ENCODE measurements at places on chromosomes 13 and 19.
A peak's percentile ranks its signal among the peaks of the same experiment; 100 is the strongest.

DNA sequence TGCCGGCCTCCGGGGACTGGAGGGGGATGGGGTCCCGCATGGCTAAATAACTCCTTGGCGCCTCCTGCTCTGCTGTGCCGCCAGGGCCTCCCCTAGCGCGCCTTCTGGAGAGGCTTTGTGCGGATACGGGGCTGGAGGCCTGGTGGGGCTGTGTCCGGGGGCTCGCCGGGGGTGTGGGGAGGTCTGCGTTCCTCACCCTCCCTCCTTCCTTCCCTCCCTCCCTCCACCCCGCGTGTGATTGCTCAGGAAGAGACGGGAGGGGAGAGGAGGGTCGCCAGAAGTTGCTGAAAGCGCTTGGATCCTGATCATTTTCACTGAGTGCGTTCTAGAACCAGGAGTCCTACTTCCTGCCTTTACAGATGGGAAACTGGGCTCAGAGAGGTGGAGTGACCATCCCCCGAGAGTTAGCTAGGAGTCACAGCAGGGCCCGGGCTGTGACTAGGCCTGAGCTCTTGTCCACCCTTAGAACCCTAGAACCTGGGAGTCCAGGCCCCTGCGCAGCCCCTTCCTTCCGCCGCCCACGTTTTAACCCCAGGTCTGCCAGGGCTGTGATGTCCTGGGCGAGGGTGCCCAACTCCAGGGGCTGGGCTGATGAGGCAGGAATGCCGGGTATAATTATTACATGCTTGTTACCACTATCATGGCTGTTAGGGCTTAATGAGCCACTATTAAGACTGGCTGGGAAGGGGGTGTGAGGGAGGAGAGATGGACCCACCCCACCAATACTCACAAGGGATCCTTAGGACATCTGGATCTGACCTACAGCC is 782 bp upstream of the JUND start:
- DNase-seq = no peak

- no peak for DNase-seq
These were observed 187.5 kb upstream of the GPC6 start for GRCh38 chr13:93039131-93039530.

GRCh38 chr13:93552596-93552995 is 326.0 kb downstream of the GPC6 start:
- no peak for DNase-seq

GRCh38 chr13:93309886-93310523 is 83.4 kb downstream of the GPC6 start:
- no peak for DNase-seq

DNA sequence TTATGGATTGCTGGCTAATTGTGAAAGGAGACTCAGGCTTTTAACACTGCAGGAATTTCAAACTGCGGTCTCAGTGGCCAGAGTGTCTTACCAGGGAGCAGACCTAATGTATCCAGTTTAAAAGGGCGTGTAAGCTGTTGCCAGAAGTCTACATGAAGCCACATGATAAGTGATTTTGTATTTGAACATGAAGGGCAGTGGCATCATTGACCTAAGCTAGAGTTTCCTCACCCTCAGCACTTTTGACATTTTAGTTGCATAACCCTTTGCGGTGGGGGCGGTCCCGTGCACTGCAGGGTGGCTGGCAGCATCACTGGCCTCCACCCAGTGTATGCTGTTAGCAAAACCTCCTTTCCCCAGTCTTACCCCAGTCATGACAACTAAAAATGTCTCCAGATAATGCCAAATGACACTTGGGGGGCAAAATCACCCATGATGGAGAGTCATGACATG is 23.7 kb upstream of the GPR18 start:
- DNase-seq = peak; percentile 33

DNA sequence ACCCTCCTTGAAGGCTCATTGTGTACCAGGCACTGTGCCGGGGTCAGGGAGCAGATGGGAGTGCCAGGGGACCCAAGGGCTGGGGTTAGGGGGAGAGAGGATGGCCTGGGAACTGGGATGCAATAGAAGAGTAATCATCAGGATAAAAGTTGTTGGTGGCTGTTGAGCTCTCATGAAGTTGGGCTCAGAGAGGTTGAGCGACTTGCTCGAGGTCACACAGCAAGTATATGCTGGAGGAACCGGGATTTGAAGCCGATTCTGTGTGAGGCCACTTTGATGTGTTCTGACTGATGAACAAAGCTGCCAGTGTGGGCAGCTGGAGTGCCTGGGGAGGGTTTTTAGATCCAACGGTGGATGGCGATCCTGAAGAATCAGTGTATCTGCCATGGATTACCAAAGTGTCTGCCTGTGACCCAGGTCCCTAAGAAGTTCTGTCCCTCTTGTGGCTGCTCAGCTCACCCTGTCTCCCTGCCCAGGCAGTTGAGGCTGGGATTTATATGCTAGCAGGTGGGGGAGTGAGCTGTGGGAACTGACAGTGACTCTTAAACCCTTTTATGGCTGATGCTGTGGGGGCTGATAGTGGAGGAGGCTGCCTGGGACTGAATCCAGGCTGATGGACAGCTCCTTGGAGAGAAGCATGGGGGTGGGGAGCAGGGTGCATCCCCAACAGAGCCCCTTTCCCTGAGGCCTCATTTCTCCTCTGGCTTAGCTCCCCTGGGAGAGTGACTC is 8.3 kb downstream of the ARHGEF18 start:
- no peak for DNase-seq

GRCh38 chr19:13153569-13154240 is 3.5 kb downstream of the IER2 start:
- no peak for DNase-seq

DNA sequence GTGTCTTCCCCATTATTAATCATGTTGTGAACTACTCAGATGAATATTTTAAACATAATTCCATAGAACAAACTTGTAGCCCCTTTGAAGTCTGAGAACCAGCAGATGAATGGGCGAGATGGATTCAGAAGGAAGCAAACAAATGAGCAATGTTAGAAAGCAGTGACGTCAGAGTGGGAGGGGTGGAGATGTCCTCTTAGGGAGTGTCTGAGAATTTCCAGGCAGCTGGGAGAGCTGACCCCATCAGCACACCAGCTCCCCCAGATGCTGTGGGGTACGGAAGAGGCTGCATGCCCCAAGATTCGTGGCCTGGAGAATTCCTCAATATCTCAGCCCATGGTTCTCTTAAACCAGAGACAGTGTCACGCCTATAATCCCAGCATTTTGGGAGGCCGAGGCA is 68.6 kb downstream of the DPF1 start:
- DNase-seq = no peak

DNA sequence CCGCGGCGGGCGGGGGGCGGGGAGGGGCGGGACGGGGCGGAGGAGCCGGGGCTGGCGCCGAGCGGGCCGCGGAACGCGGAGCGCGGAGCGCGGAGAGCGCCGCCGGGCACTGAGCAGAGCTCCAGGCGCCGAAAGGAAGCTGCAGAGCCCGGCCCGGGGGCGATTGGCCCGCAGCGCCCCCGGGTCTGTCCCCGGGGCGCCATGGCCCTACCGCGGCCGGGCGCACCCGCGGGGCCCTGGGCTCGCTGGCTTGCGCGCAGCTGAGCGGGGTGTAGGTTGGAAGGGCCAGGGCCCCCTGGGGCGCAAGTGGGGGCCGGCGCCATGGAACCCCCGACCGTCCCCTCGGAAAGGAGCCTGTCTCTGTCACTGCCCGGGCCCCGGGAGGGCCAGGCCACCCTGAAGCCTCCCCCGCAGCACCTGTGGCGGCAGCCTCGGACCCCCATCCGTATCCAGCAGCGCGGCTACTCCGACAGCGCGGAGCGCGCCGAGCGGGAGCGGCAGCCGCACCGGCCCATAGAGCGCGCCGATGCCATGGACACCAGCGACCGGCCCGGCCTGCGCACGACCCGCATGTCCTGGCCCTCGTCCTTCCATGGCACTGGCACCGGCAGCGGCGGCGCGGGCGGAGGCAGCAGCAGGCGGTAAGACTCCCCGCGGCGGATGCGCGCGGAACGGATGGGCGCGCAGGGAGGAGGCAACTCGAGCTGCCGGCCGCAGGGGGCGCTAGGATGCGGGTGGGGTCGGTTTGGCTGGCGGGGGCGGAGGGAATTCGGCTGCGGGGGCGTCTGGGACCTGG is at the start of gene PDE4A:
PDE4A (plus strand) TSS at position 95 of the 796 bp plus-strand sequence; CDS start at position 322, 227 bp downstream.
- DNase-seq = no peak
